ENCODE measurements at places on chromosomes 4 and X.

DNA sequence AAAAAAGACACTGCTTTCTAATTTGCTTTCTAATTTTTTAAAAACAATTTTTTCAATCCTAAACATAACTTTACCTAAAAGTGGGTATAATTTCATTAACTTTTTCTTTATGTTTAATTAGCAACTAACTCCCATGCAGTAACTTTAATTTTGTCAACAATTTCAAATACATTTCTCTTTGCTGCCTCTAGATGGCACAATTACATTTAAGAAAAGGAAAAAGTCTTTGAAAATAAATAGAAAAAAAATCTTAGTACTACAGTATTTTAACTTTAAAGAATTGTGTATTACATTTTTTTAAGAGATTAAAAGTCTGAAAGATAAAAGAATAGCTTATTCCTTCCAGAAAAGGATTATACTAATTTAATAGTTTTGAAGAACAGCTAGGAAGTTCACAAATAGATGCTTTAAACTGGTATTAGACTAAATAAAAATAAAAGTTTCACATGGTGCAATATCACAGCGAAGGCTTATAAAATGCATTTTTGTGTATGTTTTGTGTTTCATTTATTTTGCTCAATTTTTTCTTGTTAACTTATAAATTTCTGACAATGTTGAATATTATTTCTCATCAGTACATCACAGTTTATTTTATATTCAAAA lies 105.1 kb downstream of the ADGRA3 start:
- no peak for DNase-seq

DNA sequence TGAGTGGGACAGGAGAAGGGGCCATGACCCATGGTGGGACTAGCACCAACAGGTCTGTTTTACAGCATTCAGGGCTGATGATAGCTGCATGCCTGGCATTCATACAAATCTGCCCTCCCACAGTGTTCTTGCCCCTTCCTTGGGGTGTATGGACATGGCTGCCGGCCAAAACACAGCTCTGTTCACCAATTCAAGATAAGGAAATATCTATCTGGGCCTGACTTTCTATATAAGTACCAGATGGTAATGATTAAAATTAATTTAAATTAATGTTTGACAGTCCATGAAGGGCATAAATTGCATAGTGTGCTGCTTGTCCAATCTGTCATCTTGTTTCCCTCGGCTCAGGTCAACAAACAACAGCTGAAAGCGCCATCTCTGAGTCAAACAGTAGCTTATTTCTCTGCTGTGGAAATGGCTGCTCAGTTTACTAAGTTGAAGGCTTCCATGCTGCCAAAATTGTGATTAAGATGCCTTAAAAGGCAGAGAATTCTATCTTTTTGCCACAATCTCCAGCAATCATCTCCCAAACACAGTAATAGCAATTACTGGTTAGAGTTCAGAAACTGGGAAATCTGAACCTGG lies 67.0 kb upstream of the TSPAN7 start:
- DNase-seq, result no peak

DNA sequence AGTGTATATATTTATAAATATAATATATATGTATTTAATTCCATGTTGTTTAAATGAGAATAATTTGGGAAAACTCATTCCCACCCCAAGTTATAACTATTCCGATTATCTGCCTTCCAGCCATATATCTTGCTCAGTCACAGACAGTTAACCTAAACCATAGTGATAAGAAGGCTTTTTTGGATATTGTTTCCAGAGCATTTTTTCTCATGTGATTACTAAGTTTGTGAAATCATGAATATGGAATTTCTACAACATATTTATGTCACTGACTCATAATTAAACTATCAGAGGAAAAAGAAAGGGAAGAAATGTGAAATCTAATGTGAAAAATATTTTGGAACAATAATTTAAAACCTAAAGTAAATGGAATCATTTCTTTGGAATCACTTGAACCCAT lies 1163.5 kb upstream of the PABPC4L start:
- no peak for DNase-seq

DNA sequence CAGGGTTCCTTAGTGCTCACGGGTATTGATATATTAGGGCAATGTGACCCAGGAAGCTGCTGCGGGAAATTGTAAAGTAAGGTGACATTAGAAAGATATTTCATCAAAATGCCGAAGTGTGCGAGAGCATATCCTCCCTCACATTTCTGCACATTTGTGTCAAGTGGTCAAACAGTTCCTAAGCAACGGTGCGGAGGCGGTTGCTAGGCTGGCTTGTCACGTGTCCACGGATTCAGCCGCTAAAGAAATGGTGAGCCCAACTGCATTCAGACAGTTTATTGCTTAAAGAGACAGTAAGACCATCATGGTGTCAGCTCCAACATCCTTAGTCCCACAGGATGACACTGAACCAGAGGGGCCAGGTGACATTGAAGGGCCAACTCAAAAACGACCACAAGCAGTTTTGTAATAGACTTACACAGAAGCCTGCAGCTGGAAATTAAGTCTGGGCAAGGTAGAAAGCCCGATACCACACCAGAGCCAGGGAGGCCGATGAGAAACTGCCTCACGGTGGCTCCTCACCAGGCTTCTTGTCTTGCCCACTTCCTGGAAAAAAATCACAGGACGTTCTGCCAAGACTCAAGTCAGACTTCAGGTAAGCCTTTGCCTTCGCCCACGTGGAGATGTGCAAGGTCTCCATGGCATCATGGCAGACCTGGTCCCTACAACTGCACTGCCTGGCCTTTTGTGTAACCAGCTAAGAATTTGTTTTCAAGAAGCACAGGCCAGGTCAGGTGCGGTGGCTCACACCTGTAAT lies 50.4 kb downstream of the USP11 start:
- DNase-seq, result no peak

DNA sequence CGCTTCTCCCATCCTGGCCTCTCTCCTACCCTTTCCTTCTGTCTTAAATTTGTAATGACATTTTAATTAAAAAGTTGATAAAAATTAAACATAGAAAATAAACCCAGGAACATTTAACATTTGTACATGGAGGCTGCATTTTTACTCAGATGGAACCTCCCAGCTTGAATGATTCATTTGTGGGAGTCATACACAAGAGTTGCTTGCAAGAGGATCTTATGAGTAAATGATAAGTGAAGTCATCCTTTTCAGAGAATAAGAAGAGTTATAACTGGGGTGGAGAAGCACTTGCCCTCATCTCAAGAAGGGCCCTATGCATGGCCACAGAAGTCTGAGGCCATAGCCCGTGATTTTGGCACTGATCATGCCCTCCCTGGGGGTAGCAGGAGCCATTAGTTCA lies 482.9 kb upstream of the BOD1L1 start:
- DNase-seq, result no peak
